HepG2 (cell line): ENCODE measurements at places on chromosomes 13 and 19.
A peak's percentile ranks its signal among the peaks of the same experiment; 100 is the strongest.

DNA sequence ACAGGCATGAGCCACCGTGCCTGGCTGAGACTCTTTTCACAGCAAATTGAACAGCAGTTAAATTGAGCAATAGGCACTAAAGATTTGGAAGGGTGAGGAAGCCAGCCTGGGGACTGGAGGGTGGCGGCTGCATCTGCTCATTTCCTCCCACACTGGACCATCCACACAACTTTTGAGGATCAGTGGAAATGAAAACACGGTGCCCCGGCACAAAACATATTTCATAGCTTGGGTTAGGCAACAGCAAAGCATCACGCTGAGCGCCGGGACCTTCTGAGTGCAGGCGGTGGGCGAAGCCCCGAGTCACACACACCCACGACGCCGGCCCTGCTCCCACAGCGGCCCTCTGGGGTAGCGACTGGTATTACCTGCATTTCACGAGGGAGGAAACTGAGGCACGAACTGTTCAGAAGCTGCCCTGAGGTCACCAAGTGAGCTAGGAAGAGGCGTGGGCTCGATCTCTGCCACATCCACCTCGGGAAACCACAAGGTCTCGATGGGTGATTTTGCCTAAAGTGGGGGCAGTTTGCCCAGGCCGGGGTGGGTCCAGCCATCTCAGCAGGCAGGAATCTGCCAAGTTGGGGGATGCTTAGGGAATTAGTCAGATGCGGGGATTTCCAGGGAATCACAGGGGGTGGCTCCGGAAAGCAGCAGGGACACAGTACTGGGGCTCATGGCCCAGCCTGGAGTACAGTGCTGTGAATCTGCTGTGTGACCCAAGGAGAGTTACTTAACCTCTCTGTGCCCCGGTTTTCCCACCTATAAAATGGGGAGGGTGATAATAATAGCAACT lies 3.5 kb upstream of the SBNO2 start:
- no peak for DNase-seq

DNA sequence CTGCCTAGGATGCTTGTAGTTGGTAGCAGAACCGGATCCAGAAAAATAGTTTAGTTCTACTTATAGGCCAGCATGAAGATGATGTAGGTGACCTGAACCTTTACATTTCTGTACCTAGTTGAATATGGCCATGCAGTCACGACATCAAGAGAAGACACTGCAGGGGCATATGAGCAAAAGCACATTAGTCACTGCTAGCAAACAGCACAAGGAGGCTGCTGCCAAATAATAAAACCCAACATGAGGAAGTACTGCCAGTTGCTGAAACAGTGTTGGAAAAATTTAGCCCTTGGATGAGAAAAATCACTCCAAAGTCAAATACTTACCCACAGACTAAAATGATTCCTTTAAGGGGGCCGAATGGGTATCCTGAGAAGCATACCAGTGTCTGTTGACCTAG lies 20.8 kb downstream of the ERICH6B start:
- no peak for DNase-seq

DNA sequence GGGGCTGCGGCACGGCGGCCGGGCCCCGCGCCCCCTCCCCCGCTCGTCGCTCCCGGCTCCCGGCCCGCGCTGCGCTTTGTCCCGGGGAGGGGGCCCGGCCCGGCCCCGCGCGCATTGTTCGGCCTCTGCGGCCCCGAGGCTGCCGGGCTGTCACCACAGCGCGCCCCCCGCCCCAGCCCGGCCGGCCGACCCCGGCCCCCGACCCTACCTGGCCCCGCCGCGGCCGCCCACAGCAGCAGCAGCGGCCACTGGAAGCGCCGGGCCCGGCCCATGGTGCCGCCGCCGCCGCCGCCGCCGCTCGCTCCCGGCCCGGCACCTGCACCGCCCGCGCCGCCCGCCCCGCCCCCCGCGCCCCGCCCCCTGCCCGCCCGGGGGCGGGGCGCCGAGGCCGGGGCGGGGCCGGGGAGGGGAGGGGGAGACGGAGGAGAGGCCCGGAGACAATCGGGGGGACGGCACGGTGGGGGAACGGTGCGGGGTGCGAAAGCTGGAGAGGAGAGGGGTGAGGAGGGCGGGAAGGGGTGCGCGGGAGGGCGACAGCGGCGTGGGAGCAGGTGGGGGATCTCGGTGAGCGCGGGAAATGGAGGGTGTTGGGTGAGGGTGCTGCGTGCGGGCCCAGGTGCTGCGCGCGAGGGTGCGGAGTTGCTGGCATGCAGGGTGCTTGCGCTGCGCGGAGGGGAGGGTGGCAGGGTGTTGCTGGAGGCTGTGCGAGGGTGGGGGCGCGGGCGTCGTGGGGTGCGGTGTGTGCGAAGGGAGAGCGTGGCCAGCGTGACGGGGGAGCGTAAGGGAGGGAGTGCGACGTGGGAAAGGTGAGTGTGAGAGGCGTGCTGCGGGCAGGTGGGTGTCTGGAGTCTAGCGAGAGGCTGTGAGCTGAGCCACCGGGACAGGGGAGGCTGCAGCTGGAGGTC lies at the start of gene CADM4:
TSS of gene CADM4 (minus strand) at position 332 of the 905 bp plus-strand sequence. CDS start at position 272, 60 bp downstream.
- DNase-seq: no peak

GRCh38 chr19:2615782-2616181 lies 86.7 kb downstream of the GNG7 start:
- DNase-seq: no peak

DNA sequence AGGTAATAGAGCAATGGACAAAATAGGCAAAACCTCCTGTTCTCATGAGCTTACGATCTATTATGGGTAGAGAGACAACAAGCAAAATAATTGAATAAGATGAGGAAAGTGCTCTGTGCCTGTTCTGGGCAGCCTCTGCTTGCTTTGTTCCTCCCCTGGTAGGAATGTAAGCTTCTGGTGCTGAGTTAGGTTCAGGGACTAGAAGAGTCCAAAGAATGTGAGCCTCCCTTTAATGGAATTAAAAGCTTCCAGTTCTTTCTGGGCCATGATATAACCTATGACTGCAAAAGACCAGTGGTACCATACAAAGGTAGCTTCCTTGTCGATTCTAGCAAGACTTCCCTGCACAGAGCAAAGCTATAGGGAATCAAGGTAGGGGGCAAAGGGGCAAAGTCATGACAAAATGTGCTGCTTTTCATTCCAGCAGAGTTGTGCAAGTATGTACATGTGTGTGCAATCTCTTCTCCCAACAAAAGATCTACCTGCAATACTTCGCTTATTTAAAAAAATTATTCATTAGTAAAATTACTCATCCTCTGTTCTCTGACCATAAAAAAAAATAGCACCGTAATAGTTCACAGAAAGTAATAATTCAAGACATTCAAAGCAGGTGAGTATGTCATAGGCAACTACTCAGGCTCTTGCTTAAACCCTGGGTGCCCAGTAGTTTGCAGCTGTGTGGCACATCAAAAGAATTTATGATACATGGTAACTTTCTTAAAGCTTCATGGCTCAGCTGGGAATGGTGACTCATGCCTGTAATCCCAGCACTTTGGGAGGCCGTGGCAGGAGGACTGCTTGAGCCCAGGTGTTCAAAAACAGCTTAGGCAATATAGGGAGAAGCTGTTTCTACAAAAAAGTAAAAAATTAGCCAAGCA lies 21.4 kb downstream of the ACOD1 start:
- DNase-seq: no peak

DNA sequence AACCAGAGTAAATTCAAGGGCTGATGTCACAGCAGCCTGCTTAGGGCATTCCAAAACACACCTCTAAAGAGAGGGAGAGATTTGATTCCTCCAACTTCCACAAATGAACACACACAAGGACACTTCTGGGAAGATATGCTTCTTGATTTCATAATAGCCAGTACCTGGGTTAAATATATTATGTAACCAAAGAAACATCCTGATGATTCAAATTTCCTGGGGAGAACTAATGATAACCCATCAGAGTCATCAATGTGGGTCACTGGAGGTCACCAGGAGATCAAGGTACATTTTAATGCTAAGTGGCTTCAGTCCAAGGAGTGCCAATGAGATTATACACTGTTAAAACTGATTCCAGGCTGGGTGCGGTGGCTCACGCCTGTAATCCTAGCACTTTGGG lies 54.0 kb upstream of the DOCK9 start:
- DNase-seq: no peak

DNA sequence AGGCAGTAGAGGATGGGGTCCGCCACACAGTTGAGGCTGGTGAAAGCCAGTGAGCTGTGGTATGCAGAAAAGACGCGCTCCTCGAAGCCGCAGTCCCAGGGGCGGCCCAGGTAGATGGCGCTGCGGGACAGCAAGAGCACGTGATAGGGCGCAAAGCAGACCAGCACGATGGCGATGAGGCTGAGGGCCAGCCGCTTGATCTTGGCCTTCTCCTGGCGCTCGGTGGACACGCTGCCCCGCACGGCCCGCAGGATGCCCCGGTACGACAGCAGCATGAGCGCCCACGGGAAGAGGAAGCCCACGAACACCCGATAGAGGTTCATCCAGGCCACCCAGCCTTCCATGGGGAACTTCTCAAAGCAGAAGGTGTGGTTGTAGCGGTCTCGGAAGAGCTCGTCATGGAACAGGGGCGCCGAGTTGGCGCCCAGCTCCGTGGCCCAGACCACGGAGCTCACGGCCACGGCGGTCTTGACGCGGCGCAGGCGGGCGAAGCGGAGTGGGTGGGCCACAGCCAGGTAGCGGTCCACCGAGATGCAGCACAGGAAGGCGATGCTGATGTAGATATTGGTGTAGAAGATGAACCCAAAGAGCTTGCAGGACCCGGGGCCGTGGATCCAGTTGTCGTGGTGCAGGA lies 6.5 kb upstream of the OPA3 start:
- peak; percentile 64 for DNase-seq

- DNase-seq: peak; percentile 51
Measured at GRCh38 chr19:4523306-4524110, 5.2 kb upstream of the PLIN4 start.

- no peak for DNase-seq
Measured at GRCh38 chr19:33286899-33287298, 15.4 kb downstream of the CEBPA start.

- DNase-seq: no peak
Measured at GRCh38 chr13:98945863-98946605, 31.8 kb downstream of the DOCK9 start.

DNA sequence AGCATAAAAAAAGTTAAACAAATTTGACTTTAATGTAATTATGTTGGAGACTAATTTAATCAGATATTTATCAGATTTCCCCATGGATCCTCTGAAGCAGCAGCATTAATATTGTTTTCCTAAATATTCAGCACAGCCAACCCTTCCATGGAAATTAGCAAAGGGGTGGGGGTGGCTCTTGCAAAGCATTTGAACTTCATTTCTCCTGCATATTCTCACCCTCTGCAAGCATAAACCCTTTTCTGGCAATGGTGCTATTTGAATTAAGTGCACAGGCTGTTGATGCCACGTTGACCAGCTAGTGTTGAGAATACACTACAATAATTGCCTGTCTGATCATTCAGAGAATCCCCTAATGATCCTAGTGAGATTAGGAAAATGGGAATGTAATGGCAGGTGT lies 488.1 kb upstream of the KLF12 start:
- no peak for DNase-seq

DNA sequence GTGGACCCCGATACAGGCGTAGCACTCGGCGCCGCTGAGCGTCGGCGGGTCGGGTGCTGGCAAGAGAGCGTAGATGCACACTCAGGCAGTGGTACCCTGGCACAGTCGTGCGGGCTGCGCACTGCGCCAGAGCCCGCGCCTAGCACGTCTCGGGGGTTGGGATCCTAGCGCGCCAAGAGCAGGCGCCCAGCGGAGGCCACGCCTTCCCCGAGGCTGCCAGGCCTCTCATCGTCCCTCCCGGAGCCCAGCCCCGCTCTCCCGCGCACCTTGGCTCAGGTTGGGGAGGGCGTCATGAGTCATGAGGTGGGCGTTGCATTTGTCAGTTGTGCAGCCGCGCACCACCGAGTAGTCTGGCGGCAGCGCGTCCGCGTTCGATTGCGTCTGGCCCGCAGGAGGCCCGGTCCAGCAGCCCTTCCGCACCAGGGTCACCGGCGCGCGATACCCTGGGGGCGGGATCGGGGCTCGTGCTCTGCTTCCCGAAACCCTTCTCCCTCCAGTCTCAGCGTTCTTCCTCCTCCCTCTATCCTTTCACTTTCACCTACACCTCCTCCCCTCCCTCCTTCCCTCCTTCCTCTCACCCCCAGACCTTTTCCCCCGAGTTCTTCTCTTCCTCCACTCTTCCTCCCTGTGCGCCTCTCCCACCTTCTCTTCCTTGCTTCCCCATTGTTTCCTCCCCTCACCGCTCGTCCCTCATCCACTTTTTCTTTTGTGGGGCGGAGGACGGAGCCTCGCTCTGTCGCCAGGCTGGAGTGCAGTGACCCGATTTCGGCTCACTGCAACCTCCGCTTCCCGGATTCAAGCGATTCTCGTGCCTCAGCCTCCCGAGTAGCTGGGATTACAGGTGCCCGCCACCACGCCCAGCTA lies 3.5 kb downstream of the LYPD5 start:
- DNase-seq: no peak

DNA sequence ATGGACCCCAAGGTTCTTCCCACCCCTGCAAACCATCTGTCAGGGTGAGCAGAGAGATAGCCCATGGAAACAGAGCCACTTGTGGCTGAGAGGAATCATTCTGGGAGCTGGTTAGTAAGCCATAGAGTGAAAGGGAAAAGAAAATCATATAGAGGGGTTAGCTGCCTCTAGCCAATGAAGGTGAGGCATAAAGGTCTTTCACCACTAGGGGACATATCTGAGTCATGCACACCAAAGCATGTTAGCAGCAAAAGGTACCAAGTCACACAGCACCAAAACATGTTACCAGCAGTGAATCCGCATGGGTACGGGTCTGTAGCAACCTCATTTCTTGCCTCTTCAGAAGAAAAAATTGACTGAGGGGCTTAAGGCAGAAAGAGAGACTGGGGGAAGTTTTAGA lies 76.7 kb upstream of the ZNF43 start:
- DNase-seq: no peak

DNA sequence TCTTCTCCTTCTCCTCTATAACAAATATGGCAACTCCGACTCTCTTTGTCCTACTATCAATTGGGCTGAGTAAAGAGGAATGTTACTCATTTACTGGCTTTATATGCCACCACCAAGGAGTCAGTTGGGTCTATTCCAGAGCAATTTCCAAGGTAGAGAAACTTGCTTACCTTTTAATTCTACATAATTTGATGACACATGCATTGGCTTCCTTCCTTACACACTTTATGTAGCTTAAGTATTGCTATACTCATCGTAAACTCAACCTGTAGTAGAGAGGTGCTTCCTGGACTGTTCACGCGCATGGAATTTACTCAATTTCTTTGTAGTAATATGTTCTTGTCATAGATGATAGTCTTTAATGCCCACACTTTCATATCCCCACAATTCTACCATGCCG lies 160.7 kb downstream of the LMO7 start:
- no peak for DNase-seq

GRCh38 chr19:40400559-40400958 lies 10.6 kb upstream of the HIPK4 start:
- no peak for DNase-seq

GRCh38 chr13:66314911-66315310 lies 915.2 kb downstream of the PCDH9 start:
- DNase-seq: no peak

DNA sequence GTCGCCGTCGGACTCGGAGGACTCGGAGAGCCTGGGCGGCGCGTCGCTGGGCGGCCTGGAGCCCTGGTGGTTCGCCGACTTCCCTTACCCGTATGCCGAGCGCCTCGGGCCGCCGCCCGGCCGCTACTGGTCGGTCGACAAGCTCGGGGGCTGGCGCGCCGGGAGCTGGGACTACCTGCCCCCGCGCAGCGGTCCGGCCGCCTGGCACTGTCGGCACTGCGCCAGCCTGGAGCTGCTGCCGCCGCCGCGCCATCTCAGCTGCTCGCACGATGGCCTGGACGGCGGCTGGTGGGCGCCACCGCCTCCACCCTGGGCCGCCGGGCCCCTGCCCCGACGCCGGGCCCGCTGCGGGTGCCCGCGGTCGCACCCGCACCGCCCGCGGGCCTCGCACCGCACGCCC lies 2.5 kb upstream of the GRWD1 start:
- no peak for DNase-seq

GRCh38 chr19:18850471-18851375 lies 19.0 kb downstream of the UPF1 start:
- no peak for DNase-seq

GRCh38 chr19:54659300-54659699 lies 3.5 kb upstream of the LILRB4 start:
- DNase-seq: no peak
